ENCODE measurements at places on chromosomes 12 and 14. TPM values are rescaled to one million over a fixed set of nuclear protein-coding genes. Genes with fewer than 3 reads are reported as not detected.

CCDC38 gene
- polyA plus RNA-seq: 0.22 TPM

PTPRQ gene
- polyA plus RNA-seq: 0.13 TPM

ERP27 gene
- 0.64 TPM for polyA plus RNA-seq

SLC5A8 gene
- 0.08 TPM for polyA plus RNA-seq

- DNase-seq: no peak
These were observed 656.1 kb upstream of the NOVA1 start for GRCh38 chr14:27253966-27254365.

DNA sequence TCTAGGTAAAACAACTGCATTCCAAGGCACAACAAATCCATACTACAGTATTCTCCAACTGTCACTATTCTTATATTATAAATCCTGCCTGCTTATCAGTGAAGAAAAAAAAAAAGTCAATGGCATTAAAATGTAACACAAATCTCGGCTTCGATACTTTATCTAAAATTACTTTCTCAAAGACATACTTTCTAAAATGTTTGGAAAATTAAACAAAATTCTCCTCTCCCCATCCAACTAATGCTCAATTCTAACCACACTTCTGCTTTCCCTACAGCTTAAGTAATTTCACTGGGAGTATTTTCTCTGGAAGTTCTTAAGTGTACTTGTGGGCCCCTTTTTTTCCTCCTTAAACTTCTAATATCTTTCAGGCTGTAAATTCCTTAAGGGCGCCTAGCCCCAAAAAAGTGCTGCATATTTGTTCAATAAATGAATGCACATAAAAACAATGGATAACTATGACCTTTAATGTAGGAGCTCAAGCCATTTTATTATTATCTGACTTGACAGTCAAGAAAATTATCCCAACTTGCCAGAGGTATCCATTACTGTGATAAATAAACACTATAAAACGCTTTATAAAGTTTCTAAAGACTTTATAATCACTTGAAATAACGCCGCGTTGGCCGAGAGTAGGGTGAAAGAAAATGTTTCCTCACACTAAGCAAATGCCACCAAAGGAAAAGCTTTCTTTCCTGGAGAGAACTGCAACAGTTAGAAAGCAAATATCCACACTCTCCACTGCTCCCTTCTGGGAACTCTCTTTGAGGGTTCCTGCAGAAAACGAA, 977 bp downstream of the HEATR5A start:
- DNase-seq: no peak

DNA sequence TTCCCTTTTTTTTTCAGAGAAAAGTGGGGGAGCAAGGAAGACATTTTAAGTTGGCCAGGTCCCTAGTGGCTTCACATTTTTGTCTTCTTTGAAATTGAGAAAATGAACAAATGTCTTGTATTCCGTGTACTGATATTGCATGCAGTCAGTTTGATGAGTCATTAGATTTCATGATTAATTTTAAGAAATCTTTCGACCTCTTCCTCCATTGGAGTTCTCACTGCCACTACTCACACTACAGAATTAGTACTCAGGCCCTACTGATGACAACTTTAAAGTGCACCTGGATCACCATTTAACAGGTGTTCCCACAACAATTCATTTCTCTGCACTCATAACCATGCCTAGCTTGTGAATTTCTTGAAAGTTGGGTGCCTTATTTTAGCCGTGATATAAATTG, 50.5 kb downstream of the SAMD4A start:
- DNase-seq: no peak

DNA sequence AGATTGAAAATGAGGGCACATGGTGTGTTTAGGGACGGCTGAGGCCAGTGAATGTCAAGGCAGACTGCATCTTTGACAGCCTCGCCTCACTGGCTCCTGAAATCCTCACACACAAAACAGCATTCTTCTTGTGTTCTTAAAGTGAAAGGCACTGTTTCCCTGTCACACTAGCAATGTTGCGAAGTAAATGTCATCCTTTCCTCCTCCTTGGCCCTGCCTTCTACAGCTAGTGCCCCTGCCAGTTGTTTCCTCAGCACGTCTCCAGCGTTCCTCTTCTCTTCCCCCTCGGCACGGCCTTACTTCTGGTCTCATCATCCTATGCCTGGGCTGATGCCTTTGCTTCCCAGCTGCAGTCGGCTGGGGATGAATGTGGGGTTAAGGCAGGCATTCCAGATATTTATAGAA, 129.4 kb upstream of the DNM1L start:
- no peak for DNase-seq

DNA sequence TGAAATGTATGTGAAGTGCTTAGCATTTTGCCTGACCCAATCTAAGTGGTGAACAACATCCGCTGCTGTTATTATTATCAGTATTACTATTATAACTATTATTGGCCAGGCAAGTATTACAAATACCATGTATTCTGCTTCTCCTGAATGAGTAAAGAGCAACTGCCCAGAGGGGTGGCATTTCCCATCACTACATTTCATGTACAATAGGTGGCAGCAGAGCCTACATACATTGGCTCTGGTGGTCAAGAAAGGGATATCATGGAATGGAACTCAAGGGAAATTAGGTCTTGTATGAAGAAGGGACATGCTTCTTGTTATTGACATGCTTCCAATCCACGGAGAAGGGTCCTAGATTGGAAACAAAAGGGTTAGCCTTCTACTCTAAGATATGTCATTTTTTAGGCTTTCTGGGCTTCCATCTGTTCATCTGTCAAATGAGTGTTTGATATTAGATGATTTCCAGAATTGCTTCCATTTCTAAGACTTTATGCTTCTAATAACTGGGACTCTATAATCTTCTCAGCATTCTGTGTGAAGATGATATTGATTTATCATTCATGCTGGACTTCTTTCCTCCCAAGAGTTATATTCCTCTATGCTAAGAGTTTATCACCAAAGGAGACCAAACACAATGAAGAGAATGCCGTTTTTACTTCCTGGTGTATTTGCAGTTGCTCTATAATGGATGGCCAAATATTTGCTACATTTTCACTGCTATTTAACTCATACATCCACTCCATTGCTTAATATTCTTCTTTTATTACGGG, 239.1 kb downstream of the SSPN start:
- no peak for DNase-seq

DNA sequence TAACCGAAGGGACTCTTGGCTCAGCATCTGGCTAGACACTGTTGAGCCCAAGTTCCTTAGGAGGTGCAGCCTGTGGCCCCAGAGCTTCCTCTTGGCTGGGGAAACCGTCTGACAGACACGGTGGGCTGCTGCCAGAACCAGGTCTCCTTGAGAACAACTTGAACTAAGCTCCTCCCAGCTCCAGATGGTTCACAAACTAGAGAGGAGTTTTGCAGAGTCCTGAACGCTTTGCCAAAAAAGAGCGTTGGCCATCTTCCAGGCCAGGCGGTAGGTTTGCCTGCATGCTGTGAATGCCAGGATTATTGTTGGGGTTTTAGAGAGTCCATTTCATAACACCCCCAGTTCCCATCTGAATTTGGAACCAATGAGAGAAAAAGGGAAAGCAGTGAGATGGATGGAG, 399.8 kb downstream of the RGS6 start:
- DNase-seq: peak; percentile 84

DNA sequence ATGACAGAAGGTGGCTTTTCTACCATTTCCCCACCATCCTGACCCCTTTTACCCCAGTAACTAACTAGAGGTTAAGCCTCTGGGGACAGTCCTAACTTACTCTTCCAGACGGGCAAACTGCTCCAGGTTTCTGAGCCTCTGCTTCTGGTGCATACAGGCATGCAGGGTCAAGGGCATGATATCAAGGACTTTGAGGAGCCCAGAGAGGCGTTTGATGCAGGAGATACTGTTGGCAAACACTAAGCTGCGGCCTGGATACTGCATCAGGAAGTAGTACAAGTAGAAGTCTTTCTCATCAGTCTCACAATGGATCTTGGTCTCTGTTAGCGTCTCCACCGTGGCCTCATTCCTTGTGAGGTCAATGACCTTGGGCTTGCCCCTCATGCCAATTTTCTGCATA, 21.0 kb downstream of the DDX24 start:
- no peak for DNase-seq

GRCh38 chr14:72450473-72451044, 443.3 kb downstream of the DPF3 start:
- no peak for DNase-seq

DNA sequence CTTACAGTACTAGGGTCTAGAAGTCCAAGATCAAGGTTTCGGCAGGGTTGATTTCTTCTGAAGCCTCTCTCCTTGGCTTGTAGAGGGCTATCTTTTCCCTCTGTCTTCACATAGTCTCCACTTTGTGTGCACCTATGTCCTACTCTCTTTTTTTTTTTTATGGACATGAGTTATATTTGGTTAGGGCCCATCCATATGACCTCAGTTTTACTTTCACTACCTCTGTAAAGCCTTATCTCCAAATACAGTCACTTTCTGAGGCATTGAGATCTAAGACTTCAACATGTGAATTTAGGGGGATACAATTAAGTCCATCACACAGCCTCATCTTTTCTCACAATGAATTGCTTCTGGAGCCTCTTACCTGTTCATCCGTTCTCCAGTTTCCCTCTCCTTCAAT, 5.9 kb upstream of the SPTB start:
- no peak for DNase-seq

GRCh38 chr14:92615451-92615850, 101.9 kb downstream of the RIN3 start:
- no peak for DNase-seq

Measured in ovary (tissue), 10 donors.